Stimulated activated CD8-positive, alpha-beta memory T cell treated with anti-CD3 and anti-CD28 coated beads, Interleukin-2, amount 100 ng/mL, for 1 hour (primary cell): ENCODE measurements at places on chromosomes 4 and X.

- no peak for DNase-seq
These were observed 105.6 kb downstream of the EFNB1 start for GRCh38 chrX:68934421-68934820.

GRCh38 chrX:106626789-106627188 is 15.0 kb downstream of the RADX start:
- DNase-seq, result no peak

DNA sequence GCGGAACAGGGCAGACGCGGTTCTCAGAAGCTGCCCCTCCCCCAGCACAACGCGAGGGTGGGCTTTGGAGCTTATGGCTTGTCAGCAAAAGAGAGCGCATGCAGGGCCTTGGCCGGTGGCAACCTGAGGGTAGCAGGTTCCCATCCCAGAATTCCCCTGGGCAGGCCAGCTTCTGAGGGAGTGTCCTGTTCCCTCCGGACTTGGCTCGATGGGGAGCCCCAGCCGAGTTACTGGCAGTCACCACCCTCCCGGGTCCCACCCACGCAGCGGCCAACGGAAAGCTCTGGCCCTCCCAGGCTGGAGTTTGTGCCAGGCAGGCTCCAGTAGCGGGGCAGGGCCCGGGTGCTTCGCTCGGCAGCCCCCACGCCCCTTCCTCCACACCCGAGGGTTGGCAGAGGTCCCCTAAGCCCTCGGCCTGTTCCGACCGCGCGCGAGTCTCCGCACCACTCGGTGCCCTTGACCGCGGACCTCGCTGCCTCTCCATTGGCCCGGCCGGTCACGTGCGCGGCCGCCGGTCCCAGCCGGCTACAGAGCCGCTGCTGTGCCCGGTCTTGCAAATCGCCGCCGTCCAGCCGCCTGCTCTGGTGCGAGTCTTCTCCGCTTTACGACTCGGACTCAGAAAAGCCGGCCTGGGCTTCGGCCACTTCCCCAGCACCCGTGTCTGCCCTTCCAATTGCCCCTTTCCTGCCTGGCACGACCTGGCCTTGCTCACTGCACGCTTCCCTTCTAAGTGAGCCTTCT is 20.9 kb upstream of the MTM1 start:
- no peak for DNase-seq

GRCh38 chr4:152975380-152976211 is 39.5 kb downstream of the FHDC1 start:
- DNase-seq, result no peak

DNA sequence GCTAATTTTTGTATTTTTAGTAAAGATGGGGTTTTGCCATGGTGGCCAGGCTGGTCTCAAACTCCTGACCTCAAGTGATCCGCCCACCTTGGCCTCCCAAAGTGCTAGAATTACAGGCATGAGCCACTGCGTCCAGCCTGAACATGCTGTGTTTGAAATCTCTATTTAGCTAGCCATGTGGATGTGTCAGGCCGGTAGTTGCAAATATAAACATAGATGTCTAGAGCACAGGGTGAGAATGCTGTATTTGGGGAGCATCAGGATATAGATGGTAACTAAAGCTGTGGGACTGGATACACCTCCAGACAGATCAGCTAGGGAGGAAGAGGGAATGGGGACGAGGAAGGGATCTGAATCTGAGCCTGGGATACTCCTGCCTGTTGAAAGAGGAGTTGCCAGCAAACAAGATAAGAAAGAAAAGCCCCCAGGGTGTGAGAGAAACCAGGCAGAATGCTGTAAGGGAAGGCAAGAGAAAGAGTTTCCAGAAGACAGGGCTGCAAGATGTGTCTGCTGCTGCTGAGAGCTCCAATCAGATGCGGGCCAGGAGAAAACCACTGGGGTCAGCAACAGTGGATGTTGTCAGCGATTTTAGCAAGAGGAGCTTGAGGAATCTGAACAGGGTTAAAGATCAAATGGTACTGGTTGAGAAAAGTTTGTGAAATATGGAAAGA is 177.4 kb downstream of the PALLD start:
- no peak for DNase-seq

DNA sequence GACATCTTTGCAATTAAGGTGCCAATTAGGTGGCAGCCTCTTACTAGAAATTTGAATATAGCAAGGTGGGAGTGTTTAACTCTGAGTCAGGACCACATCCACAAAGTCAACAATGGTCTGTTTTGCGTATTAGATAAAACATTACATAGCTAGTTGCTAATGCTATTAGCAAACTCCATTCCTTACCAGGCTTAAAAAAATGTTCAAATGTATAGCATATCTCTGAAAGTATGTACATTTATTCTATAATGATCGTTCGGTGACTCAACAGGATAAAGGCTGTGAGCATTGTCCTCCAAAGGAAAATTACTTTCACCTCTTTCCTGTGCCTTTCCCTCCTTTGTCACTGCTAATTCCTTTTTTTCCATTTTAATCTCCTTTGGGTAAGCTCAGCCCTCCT is 74.5 kb downstream of the SYTL5 start:
- DNase-seq, result no peak

GRCh38 chr4:7822877-7823276 is 116.8 kb downstream of the AFAP1 start:
- no peak for DNase-seq

DNA sequence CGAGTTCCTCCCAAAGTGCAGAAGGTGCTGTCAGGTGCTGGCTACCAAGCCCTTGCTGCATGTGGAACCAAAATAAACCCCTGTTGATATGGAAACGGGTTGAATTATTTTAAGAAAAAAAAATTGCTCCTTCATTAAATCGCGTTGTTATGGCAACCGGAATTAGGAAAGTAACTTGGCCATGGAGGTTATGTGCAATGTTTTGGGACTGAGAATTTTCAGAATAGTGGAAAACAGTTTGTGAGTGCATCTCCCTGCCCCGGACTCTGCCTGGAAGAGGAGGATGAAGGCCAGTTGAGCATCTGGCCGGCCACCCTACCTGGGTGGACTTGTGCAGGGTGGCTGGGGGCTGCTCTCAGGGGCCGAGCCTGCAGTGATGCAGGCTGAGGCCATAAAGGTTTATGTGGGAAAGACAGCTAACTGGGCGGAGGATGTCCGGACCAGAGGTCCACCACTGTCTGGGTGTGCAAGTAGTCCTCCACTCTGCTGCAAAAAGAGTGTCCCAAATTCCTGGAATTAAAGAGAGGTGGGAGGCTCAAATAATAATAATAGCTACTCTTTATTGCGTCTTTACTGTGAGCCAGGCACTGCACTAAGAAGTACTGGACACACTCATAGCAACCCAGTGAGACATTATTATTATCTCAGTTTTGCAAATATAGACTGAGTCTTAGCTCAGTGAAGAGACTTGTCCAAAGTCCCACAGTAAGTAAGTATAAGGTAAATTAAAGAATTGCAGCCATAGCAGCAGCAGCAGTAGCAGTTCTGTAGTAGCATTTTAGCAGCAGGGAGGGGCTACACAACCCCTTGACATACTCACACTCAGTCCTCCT is 20.6 kb downstream of the RTL5 start:
- no peak for DNase-seq

- no peak for DNase-seq
These were observed 32.9 kb upstream of the EGFL6 start for GRCh38 chrX:13536551-13536950.

GRCh38 chr4:121791481-121791880 is 9.6 kb upstream of the EXOSC9 start:
- DNase-seq, result no peak

GRCh38 chrX:23383411-23383810 is 48.8 kb downstream of the PTCHD1 start:
- no peak for DNase-seq

DNA sequence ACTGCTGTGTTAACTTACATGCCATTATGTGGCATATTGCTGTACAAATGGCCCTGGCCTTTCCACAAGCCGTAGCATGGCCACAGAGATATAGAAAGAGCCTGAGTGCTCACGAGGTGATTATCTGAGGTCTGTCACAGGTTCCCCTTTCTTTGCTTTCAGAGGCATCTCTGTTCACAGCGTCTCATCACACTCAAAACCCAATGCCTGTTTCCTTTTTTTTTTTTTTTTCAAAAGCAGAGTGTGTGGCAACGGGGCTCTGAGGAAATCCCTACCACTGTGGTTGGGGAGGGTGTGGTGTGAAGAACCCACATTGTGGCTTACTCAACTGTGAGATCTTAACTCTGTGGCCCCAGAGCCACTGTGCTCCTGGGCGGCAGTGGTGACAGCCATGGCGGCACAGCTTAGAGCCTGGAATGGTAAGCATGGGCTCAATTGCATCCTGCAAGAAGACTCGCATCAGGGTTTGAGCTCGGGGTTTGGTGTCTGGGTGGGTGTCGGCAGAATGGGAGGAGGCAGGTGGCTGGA is 30.8 kb downstream of the RTL5 start:
- DNase-seq, result peak; percentile 40

GRCh38 chr4:115675719-115676118 is 562.3 kb upstream of the NDST4 start:
- DNase-seq, result no peak

- DNase-seq, result no peak
These were observed 17.5 kb downstream of the RFC1 start for GRCh38 chr4:39348371-39349315.

DNA sequence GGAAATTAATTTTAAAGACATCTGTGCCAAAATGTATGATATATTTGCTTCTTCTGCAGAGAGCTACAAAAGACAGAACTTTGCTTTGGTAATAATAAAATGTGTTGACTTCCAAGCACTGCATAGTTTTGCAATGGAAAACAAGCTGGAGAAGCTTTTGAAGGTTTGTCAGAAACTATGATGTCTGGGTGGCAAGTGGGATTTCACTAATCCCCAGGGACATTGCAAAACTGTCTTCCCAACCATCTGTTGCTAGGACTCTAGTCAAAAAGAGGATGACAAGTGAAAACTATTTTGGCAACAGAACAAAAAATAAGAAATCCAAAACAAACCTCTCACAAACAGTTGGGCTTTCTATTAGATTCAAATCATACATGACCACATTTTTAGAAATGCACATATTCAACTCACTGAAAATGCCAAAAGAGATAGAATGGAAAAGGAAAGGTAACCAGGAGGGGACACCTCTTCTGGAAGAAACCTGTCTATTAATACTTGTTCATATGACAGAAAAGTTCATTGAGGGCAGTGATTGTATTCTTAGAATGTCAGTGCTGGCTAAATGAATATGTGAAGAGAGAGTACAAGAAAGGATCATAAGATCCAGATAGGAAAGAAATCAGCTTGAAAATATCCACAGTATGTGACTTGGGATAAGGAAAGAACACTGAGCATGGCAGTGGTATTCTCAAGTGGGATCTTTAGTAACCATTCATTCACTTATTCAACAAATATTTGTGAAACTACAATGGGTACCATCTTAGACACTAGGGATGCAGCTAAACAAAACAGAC is 228.0 kb downstream of the RASL11B start:
- no peak for DNase-seq

- DNase-seq, result no peak
These were observed 214.4 kb upstream of the PPP1R2C start for GRCh38 chrX:42992199-42992943.

- no peak for DNase-seq
These were observed 2.2 kb downstream of the FAT4 start for GRCh38 chr4:125316791-125317524.

- peak; percentile 53 for DNase-seq
These were observed 1.3 kb downstream of the AFF1 start for GRCh38 chr4:86935853-86936733.

- DNase-seq, result no peak
These were observed 818.7 kb upstream of the TENM3 start for GRCh38 chr4:181424362-181425016.

DNA sequence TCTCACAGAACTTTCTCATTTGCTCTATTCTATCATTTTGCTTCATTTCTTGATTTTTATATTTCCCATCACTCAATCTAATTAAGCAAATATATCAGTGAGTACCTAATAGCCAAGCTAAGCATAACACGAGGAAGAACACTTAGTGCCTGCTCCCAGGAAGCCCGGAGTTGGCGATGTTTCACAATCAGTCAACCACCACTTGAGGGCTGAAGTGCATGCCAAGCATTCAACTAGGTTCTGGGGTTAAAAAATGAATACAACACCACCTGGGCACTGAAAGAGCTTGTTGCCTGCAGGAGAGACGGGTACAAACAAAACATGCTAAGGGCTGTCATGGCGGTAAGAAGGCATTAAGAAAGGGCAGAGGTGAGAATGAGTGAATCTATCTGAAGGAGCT is 47.5 kb downstream of the UCHL1 start:
- no peak for DNase-seq

DNA sequence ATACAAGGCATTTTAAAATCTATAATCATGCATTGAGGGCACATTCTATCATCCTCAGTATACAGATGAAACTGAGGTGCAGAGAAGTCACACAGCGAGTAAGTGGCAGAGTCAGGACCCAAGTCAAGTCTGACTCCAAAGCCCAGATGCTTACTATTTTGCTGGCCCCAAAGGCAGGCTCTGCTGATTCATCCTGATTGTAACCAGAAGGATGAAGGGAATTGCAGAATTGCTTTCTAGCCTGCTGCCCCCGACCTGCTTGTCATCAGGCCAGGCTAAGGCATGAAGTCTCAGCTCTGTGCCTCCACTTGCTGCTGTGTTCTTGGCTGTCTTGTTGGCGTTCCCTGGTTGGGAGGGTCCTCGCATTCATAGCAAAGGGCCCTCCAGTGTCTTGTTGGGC is 62.7 kb downstream of the SLC9A6 start:
- no peak for DNase-seq

GRCh38 chr4:78610546-78611214 is 59.1 kb downstream of the ANXA3 start:
- no peak for DNase-seq

- DNase-seq, result no peak
These were observed 123.4 kb downstream of the SPCS3 start for GRCh38 chr4:176443117-176443516.

DNA sequence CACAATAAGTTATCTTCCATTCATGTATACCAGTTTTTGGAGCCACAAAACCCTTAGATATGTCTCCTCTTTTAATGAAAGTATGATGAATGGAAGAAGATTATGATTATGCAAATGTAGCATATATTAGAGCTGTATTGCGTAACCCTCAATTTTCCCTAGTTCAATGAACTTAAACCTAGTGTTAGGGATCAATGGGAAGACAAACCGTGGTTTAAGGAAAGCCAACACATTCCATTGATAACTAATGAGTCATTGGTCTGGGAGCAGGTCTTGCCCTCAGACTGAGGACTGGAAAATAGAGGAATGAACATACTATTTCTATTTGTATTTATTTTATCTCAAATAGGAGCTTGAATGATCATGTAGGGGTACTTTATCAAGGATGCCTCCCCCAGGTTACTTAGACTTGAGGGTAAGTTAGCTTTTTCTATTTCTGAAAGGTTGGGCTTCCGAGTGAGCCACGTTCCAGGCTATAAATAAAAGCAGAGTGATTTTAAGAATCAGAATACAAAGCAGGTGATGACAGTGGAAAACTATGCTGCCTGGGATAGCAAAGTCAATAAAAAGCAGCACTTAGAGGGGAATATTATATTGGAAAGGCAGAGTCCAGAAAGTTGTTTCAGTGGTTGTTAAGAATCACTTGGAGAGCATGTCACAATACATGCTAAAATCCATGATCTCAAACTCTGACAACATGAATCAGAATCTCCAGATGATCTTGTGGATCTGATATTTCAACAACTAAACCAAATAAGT is 356.0 kb downstream of the ADAM29 start:
- DNase-seq, result no peak
